ENCODE measurements at places on chromosomes 11 and 22. TPM values are rescaled to one million over a fixed set of nuclear protein-coding genes. Genes with fewer than 3 reads are reported as not detected.
A peak's percentile ranks its signal among the peaks of the same experiment; 100 is the strongest.

DNA sequence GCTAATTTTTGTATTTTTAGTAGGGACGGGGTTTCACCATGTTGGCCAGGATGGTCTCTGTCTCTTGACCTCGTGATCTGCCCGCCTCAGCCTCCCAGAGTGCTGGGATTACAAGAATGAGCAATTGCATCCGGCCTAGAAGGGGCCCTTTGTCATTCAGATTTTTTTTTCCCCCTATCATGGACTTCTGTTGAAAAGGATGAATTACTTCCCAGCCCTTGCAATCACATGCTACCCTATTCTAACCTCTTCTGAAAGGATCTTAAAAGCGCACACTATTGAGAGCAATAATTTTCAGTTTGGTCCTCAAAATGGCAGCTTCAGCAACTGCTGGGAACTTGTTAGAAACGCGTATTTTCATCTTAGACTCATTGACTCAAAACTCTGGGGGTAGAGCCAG lies 575.6 kb upstream of the KIRREL3 start:
- DNase-seq: no peak

RNH1 gene
- total RNA-seq: 190 TPM

DNA sequence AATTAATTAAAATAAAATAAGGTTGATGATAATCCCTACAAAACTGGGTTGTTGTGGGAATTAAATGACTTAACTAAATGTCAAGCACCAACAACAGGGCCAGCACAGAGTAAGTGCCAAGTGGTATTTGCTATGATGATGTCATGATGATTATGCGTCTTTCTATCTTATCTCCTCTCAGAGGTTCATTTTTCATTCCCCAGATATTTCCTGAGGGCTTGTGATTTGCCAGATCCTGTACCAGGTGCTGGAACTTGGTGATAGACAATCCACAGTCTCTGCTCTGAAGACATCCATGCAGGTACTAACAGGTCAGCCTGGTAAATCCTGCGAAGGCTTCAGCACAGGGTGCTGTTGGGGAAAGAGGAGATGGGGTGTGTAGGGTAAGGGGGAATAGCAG lies 8.1 kb upstream of the MYH9 start:
- no peak for DNase-seq

C2CD2L gene
- total RNA-seq: 11.8 TPM

GRCh38 chr11:3375552-3375951 lies 3.4 kb downstream of the ZNF195 start:
- no peak for DNase-seq

DNA sequence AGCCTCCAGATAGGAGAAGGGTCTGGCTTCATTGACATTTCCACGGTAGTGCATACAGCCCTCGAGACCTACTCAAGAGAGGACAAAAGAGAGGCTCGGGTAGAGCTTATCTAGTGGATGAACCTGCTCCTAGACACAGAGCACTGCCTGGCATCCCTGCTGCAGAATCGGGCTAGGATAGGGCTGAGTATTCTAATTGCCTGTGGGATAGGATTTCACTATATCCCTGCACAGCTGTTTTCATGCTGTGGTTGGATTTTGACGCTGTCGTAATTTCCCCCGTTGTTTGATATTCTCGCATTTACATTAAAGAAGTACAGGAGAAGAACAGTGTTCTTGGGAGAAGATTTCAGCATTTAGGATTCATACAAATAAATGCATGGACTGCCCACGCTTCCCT lies 107.8 kb downstream of the KIRREL3 start:
- no peak for DNase-seq

DNA sequence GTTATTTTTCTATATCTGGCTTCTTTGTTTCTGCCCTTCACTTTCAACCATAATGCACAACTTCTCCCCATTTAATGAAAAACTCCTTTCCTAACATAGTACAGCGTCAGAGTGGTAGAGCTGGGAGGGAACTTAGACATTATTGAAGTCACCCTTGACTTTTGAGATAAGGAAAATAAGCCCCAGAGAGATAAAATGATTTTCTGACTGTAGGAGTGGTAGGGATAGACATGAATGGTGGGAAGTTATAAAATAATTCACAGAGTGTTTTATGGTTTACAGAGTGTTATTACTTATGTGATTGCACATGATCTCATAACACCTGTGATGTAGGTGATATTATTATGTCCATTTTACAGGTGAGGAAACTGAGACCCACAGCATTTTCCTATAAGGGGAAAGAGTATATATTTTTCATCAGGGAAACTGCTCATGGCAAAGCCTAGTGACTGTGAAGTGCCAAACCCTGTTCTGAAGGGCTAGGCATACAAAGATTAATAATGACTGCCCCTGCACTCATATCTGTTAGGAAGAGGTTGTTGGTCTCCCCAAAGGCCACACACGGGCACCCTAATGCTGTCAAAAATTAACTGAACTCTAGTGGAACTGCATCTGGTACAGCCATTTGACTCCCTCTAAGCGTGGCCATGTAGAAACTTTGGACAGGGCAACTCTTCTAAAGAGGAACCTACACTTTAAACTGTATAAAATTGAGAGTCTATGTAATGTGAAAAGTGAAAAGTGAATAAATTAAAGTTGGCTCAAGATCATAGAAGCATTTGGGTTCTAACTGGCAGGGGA lies 61.1 kb upstream of the PICALM start:
- DNase-seq: no peak

DNA sequence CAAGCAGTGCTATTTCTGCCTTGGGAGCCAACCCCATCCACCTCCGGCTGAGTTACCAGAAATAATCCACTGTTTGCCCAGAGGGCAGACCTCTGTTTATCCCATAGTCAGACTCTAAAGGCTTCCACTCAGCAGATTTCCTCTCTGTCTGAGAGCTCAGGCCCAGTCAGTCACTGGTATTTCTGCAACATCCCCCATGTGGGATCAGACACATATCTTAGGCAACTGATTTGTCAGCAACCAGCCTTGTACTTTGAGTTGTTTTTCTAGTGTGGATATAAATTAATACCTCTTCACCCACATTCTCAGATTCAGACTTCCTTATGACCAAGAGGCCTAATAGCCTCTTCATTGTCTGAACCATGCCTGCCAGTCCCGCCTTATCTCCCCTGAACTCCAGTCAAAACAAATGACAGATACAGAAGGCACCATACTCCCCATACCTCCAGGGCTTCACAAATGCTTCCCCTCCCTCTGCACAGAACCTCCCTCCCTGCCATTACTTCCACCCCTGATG lies 193.6 kb downstream of the FAM76B start:
- DNase-seq: no peak

DNA sequence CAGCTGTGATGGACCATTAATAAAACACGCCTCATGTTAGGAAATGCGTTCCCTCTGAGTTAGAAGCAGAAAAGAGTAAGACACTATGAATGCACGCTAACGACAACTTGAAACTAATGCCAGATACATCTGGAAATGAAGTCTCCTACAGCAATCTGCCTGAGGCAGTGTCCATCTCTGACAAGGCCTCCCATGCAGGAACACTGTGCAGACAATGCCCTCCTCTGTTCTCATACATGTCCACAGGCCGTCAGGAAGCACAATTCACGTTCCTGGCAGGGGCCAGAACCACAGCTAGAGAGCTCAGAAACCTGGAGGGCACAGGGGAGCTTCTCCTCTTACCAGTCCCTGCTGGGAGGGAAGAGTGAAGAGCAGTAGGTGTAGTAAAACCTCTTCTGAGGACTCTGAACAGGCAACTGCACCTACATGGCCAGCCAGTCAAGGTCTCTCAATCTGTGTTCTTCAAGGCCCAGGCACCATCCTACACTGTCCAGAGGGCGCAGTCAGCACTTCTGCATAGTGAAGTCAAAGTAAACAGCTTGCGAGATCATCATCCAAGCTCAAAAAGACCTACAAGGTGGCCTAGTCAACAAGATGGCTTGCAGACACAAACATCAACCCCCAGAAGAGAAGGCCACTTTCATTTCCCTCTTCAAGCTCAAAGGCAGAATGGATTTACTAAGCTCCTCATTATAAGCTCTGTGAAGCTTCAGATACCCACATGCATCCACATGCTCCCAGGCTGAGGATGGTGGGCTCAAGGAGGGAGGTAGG lies 41.5 kb upstream of the CYP2D6 start:
- DNase-seq: no peak

UBQLN3 gene
- not detected for total RNA-seq

GRCh38 chr22:46290121-46290842 lies 6.4 kb upstream of the GTSE1 start:
- DNase-seq: no peak

PRG2 gene
- not detected for total RNA-seq

GRCh38 chr11:69467196-69467595 lies 14.3 kb upstream of the LINC01488 start:
- peak; percentile 13 for DNase-seq

UBQLNL gene
- total RNA-seq: 0.24 TPM

OR51I1 gene
- total RNA-seq: not detected

GRCh38 chr11:93737904-93738612 lies 3.2 kb downstream of the TAF1D start:
- no peak for DNase-seq

GRCh38 chr11:76424379-76424778 lies 20.4 kb upstream of the EMSY start:
- DNase-seq: no peak

- no peak for DNase-seq
These were observed 32.9 kb upstream of the FLI1 start for GRCh38 chr11:128660947-128661346.

DNA sequence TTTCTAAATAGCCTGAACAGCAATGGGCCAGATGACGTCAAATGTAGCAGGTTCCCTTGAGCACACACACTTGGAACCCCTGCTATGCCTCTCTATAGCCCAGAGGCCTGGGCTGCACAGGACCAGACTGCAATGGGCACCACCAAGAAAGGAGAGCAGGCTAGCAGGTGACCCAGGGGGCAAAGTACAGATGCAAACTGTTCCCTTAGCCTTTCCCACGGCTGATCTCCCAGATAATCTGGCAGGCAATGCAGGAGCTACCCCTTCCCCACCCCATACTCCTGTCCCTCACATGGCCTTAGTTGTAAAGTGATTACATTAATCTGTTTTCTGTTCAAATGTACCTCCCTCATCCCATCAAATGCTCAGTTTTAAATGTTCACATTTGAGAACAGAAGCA lies 41.3 kb downstream of the SMCO4 start:
- no peak for DNase-seq

ABCC8 gene
- 1.1 TPM for total RNA-seq

SLC22A8 gene
- total RNA-seq: not detected

DNA sequence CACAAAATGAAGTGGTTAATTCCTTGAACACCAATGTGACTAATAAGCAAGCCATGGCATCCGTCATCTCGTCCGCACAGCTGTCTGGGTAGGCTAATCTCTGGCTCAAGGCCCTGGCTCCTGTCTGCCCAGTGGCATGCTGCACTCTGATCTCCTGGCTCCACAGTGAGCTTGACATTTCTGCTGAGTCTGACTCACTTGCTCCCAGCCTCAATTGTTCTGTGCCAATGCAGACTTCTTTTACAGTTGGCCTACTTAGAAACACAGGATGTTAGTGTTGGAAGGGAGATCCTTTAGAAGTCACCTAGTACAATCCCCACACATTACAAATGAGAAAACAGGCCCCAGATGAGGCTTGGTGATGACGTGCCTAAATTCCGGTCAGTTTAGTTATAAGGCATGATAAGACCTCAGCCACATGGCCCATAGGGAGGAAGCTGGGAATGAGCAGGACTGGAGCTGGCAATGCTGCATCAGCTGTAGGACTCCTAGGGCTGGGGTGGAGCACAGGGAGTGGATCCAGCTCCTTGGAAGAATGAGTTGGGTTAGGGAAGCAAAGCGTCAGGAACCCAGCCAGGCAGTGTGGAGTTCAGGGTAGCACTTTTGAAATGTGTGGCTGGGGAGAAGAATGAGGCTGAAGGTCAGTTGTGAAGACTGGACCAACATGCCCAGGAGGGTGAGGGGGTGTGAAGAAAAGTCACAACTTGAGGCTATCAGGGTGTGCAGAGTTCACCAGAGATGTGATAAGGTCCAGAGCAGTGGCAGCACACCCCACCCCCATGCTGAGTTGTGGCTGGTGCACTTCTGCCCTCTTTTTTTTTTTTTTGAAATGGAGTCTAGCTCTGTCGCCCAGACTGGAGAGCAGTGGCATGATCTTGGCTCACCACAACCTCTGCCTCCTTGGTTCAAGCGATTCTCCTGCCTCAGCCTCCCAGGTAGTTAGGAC lies 70.2 kb upstream of the EED start:
- peak; percentile 86 for DNase-seq

ALX4 gene
- 0.05 TPM for total RNA-seq

C22orf31 gene
- total RNA-seq: not detected

ACTN3 gene
- total RNA-seq: not detected

- DNase-seq: peak; percentile 92
These were observed 57.9 kb downstream of the NECTIN1 start for GRCh38 chr11:119671051-119671450.

ASRGL1 gene
- total RNA-seq: 4.7 TPM

DNA sequence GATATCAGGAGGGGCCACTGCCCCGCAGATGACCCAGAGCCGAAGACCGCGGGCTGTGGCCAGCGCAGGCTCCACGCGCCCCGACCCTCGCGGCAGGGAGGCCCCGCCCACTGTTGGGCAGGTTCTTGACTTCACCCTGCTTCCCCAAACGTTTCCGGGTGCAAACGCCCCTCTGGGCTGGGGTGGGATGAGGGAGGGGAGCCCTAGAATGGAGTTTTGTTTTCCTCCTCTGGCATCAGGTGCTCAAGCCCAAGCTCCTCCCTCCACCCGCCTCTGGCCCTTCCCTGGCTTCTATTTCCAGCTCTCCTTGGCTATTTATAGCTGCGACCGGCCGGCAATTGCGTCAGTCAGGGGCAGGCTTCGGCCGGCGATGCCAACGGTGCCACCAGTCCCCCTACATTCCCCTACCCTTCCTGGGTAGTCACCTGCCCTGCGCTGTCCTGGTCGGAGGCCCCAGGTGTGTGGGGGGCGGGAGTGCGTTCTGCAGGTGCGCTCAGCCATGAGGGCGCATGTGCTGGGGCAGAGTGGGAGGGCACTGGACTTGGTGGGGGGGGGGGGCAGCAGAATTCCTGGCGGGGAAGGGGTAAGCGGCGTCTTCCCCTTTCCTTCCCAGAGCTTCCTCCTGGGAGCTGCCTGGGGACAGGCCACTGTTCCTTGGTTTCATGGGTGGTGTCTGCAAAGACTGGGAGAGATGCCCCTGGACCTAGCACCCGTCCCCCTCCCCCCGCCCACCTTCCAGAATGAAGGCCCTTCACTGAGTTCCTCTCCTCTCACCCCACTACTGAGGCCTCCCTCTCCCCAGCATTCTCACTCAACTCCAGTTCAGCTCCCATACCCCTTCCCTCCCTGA lies 23.6 kb downstream of the DUSP8 start:
- peak; percentile 74 for DNase-seq

GRCh38 chr11:123020968-123021367 lies 39.3 kb upstream of the BSX start:
- no peak for DNase-seq
